Stimulated activated effector memory CD8-positive, alpha-beta T cell treated with anti-CD3 and anti-CD28 coated beads, Interleukin-12 subunit alpha, Interleukin-12 subunit beta, amount 100 ng/mL, for 72 hours (primary cell): ENCODE measurements at places on chromosomes 2 and 18.

GRCh38 chr2:143903172-143903856 is 616.6 kb downstream of the ZEB2 start:
- DNase-seq: no peak

DNA sequence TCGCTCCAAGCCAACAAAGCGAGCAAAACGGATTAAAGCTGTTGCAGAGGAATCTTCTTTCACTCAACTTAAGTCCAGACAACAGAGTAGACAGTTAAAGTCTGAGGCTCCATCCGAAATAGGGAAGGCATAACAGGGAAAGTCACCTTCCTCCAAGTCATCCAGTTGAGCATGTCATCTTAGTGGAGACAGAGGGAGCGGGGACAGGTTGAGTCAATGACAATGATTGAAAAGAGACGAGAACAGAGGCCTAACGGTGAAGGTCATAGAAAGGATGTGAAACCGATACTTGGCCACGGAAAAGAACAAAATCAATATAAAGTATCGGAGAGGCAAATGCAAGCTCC is 455 bp downstream of the C18orf32 start:
- DNase-seq: no peak

GRCh38 chr2:68241732-68242131 is 10.6 kb downstream of the PPP3R1 start:
- no peak for DNase-seq

- no peak for DNase-seq
These were observed 4.0 kb downstream of the EMILIN2 start for GRCh38 chr18:2850816-2851215.

- no peak for DNase-seq
These were observed 5.0 kb downstream of the AP1S3 start for GRCh38 chr2:223832241-223832903.

- DNase-seq: no peak
These were observed 618 bp upstream of the LYPD1 start for GRCh38 chr2:132670496-132671150.

DNA sequence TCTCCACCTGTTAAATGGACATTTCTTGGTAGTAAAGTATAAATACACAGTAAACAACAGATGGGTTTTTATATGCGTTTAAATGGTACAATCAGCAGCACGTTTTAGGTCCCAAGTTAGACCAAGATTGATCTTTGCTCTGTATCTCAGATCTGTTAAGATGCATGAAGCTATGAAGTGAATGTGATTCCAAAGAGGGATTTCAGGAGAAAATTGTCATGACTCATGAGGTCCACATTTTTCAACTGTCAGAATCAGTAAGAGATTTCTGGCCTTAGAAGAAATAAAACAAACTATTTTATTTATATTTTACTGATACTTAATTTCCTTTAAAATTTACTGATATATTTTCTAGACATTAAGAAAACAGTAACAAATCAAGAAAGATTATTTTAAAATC is 142.7 kb downstream of the EML6 start:
- DNase-seq: no peak

DNA sequence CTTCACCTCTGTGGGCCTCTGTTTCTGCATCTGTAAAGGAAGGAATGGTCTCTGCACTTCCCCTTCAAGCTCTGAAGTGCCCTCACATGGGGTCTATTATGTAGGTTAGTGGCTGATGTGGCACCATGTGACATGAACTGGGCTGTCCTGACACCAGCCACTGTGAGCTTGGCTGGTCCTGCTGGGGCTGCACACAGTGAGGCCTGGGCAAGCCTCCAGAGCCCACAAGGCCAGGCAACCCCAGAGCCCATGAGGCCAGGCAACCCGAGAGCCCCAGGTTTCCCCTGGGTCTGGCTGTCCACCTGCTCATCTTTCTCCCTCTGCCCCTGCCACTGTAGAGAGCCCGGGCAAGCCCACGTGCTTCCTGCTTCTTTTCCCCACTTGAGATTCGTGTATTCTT is 150.1 kb upstream of the SMAD2 start:
- no peak for DNase-seq

- no peak for DNase-seq
These were observed 254.3 kb downstream of the RBM43 start for GRCh38 chr2:151007365-151007764.

DNA sequence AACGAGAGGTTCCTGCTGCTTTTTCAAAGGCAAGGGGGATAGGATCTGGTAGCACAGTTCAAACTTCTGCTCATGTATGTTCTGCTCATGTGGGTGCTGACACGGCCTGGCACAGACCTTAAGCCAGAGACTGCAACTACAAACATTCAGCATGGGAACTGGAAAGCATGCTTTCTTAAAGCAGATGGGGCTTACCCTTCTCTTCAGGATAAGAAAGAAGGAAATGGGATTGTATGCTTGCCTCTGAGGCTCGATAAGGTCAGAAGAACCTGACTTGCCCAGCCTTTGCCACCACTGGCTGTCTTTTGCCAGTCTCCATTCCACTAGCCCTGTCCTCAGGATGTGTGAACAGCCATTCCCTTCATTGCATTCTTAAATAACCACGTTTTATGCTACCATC is 10.7 kb downstream of the DOCK10 start:
- no peak for DNase-seq

DNA sequence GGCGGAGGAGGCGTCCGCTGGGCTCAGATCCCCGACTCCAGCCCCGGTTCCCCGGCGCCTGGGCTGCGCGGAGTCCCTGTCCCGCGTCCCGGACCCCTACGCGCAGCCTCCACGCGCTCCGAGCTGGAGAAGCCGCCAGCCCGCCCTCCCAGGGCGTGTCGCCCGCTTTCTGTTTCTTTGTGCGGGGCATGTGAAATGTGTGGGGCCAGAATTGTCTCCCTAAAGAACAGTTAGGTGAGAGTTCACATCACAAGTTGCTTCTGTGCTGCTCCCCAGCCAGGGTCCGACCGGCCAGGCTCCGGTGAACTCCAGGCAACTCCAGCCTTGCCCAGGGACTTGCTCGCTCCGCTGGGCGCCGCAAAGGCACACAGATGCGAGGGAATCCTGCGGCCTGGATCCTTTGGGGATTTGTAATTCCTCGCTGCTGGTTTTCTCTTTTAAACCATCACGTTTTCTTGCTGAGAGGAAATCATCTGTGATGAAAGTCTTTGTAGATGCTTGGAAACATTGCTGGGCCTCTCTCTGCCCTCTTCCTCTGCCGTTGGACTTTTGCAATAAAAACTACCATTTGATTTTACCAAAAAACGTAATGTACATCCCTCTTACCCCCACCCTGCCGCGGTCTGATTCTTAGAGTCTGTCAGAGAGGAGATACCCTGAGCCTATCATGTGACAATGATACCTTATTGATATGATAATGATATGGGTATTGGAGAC is 631 bp downstream of the GYPC start:
- DNase-seq: no peak

DNA sequence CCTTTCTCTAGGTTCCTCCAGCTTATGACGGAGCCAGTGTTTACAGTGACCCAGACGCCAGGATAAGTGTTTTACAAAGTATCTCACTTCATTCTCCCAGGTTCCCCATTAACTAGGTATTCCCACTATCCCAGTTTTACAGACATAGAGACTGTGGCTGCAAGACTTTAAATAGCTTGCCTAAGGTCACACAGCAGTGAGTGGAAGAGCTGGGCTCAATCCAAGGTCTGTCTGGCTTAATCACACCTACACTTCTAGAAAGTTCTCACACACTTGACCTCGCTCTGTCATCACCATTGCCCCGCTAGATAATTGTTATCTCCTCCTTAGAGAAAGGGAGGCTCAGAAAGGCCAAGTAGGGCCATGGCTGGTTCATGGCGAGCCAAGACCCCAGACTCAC is 110.2 kb downstream of the ANTXR1 start:
- DNase-seq: no peak

DNA sequence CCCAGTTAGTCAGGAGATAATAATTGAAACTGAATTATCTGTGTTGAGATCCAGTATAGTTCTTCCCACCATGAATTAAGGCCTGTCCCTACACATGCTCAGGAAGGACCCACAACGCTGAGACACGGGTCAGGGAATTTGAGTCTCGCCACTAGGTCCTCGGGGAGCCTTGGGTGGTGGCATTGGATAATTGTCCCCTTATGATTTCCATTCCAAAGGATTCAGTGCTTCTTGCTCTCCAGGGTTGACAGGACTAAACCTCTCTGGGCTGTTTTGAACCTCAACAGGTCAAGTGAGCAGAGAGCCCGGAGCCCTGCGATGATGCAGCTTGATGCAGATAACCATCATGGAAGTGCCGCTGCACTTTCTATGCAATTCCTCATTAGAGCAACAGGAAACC is 253.7 kb upstream of the PXDN start:
- DNase-seq: no peak

GRCh38 chr2:236051806-236052205 is 116.4 kb downstream of the GBX2 start:
- DNase-seq: no peak
